ENCODE measurements at places on chromosomes 7 and 10. TPM values are rescaled to one million over a fixed set of nuclear protein-coding genes. Genes with fewer than 3 reads are reported as not detected.

AVPI1 gene
- polyA plus RNA-seq = 6.3 TPM

SEPTIN14 gene
- polyA plus RNA-seq = not detected

SPAM1 gene
- not detected for polyA plus RNA-seq

OGDHL gene
- 25.4 TPM for polyA plus RNA-seq

UFSP1 gene
- polyA plus RNA-seq = 4.5 TPM

C7orf57 gene
- polyA plus RNA-seq = 0.41 TPM

DOCK1 gene
- polyA plus RNA-seq = 15.5 TPM

KIAA1217 gene
- polyA plus RNA-seq = 7.2 TPM

INMT gene
- polyA plus RNA-seq = not detected

OR2A5 gene
- not detected for polyA plus RNA-seq

DNA sequence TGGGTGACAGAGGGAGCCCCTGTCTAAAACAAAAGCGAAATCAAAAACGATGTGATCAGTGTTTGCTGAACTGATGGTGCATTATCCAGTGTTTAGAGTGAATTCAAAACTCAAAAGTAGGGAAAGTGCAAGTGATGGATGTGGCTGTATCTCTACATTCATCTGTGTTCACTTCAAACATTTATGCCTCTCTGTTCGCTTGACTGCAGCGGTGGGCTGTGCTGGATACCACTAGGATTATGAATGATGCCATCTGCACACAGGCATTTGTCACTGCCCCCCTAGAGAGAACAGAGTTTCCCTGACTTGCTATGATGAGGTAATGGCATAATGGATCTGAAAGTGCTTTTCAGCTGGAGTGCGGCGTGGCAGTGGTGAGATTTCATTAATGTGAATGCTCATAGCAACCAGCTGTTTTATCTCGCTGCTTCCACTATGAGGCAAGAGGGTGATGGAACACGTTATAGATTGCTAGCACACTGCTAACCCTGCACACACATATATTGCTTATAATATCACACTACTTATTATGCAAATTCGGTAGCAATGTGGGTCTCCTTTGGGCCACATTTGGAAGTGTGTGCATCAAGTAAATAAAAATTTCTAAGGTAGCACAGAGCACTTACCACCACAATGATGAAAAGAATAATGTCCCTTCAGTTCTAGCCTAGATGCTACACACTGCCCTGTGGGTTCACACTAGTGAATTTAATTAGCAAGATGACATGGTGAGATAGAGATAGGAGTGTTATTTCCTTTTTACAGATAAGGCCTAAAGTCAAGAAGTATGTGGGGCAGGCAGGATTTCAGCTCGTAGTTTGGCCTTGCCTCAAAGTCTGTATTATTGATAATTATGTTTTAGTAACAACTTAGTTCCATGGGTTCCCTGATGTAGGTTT is 164.7 kb downstream of the CAMK1D start:
- no peaks in the 10 kb centered on the region for H3K36me3 ChIP-seq
- no peak overlapping the region for H3K4me3 ChIP-seq
- DNase-seq = peak; percentile 62

DNA sequence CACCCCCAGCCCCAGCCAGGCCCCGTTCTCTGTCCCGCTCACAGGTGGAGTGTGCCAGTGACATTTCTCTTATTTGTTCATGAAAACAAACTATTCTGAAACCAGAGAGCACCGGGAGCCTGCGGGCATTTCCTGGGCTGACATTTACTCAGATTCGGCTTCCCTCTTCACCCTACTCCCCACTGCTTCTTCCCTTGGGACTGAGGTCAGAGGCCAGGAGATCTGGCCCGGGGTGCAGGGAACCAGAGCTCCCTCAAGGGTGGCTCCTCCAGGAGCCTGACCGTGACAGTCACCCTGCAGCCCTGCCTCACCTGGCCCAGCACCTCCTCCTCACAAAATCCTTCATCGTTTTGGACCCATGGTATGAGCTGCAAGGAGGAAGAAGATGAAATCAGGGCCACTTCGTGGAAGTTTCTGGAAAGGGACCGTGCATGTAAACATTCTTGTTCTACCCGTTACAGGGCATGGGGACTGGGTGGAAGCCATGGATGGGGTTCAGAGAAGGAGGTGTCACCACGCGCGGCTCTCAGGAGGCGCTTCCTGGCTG is 12.2 kb downstream of the BHLHA15 start:
- H3K36me3 ChIP-seq = peaks cover 8% of the 10 kb centered on the region
- DNase-seq = no peak
- H3K4me3 ChIP-seq = no peak overlapping the region

DNA sequence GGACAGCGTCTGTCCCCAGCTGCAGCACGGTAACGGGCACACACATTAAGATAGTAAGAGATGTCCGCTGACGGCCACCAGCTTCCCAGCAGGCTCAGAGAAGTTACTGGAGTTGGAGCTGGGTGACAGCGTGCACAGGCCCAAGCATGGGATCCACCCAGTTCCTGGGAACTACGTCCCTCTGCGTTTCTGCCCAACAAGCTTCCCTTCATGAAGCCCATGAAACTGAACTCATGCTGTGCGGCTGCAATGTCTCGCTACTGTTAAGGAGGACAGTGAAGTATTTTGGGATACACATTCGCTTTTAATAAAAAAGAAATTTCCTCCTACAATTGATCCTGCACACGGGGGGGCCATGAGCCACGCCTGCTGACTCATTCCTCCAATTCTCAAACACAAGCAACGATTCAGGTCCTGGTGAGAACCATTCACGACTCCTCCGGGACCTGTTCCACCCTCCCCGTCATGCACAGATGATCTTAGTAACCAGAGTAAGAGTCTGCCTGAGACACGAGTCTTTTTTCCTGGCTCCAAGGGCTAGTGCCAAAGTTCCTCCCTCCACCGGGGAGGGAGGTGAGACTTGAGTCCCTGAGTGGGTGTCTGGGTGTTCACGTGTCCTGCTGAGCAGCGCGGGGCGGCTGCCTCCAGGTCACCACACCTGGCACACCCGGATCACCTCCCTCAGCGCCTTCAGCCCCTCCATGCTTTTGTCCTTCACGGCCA is 2.6 kb downstream of the PSMG3 start:
- no peaks in the 10 kb centered on the region for H3K27me3 ChIP-seq
- H3K36me3 ChIP-seq = peaks cover 8% of the 10 kb centered on the region
- peaks cover 8% of the 10 kb centered on the region for H3K4me1 ChIP-seq
- H3K27ac ChIP-seq = no peak overlapping the region
- no peak overlapping the region for H3K4me3 ChIP-seq

DNA sequence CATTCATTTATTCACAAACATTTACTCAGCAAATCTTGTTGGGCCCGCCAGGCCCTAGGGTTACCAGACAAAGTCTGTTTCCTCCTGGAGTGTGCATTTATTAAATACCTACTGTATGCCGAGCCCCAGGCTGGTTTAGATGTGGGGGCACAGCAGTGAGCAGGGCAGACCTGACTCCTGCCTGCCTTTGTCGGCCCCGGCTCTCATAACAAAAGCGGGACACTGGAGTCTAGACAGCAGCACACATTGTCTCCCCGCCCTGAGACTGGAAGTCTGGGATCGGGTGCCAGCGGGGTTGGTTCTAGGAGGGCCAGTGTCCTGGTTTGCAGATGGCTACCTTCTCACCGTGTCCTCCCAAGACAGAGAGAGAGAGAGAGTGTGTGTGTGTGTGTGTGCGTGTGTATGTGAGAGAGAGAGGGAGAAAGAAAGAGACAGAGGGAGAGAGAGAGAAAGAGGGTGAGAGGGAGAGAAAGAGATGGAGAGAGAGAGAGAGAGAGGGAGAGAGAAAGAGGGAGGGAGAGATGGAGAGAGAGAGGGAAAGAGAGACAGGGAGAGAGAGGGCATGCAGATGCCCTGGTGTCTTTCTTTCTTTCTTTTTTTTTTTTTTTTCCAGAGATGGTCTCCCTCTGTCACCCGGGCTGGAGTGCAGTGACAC is 25.9 kb downstream of the ELFN1 start:
- no peak overlapping the region for H3K4me3 ChIP-seq
- peak; percentile 33 for DNase-seq
- no peaks in the 10 kb centered on the region for H3K36me3 ChIP-seq
- peaks cover 10% of the 10 kb centered on the region for H3K27me3 ChIP-seq
- no peaks in the 10 kb centered on the region for H3K4me1 ChIP-seq

DNA sequence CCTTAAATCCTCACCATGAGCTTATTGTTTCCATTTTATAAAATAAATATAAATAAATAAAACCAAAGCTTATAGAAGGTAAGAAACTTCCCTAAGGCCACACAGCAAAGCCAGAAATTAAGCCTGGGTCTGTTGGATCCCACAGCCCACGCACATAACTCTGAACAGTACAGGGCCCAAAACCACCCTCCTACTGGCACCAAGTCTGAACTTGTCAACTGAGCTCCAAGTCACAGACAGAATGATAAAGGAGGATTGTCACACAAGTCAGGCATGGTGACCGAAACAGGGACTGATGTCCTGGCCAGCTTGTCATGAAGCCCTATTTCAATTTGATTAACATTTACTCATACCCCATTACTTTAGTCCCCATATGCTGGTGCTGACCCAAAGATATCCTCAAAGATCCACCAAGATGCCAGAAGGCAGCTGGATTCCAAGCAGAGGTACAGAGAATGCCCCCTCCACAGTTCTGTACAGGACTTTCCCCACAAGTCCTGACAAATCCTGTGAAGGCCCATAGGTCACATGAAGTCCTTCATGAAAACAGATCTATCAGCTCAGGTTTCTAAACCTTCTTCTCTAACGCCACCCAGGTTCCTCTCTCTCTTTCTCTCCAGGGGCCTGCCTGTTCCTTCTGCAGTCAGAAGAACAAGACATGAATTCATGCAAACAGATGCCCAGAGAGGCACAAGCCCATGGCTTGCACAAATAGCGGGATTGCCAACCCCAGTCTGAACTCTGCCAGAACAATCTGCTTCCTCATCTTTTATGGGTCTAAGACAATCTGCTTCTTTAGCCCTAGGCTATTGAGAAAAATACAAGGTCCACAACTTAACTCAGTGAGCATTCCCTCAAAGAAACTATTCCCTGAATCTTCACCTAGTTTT is 60.9 kb downstream of the GLI3 start:
- H3K36me3 ChIP-seq = no peaks in the 10 kb centered on the region
- peaks cover 79% of the 10 kb centered on the region for H3K27me3 ChIP-seq
- no peak overlapping the region for H3K27ac ChIP-seq
- DNase-seq = no peak
- no peaks in the 10 kb centered on the region for H3K4me1 ChIP-seq

GRCh38 chr7:120993553-120994191 is 5.2 kb downstream of the CPED1 start:
- H3K27ac ChIP-seq = no peak overlapping the region
- H3K4me1 ChIP-seq = peaks cover 35% of the 10 kb centered on the region
- H3K36me3 ChIP-seq = no peaks in the 10 kb centered on the region
- DNase-seq = no peak

DNA sequence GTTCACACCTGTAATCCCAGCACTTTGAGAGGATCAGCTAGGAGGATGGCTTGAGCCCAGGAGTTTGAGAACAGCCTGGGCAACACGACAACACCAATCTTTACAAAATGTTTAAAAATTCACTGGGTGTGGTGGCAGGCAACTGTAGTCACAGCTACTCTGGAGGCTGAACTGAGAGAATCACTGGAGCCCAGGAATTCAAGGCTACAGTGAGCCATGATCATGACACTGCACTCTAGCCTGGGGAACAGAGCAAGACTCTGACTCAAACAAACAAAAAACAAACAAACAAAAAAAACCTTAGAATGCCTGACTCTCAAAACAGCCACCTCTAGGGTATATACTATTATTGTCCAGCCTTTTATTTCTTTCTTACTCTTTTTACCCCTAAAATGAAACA is 56.5 kb upstream of the PAPSS2 start:
- H3K36me3 ChIP-seq = no peaks in the 10 kb centered on the region
- H3K4me1 ChIP-seq = no peaks in the 10 kb centered on the region
- no peak overlapping the region for H3K4me3 ChIP-seq
- H3K27me3 ChIP-seq = no peaks in the 10 kb centered on the region

DNA sequence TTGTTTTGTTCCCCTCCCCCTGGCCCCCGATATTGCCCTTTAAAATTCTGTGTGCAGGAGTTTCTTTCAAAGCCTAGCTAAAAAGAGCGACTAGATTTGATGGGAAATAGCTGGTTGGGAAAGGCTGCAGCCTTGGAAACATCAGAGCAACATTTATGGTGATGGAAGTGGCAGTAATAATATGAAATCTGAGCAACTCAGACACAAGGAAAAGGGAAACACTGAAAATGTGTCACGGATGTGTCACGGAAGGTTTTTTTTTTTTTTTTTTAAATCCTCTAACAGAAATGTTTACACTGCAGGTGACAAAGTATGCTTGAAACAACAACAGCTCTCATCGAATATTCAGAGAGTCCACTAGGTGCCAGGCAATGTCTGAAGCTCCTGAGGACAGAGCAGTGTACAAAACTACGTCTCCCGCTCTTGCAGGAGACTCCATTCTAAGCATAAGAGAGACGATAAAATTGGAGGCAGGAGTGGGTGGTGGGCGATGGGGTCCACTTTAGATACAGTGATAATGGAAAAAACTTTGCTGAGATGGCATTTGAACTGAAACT is 143.0 kb downstream of the RSU1 start:
- H3K27ac ChIP-seq = no peak overlapping the region
- no peak for DNase-seq
- no peaks in the 10 kb centered on the region for H3K4me1 ChIP-seq
- H3K27me3 ChIP-seq = no peaks in the 10 kb centered on the region
- no peaks in the 10 kb centered on the region for H3K36me3 ChIP-seq

DNA sequence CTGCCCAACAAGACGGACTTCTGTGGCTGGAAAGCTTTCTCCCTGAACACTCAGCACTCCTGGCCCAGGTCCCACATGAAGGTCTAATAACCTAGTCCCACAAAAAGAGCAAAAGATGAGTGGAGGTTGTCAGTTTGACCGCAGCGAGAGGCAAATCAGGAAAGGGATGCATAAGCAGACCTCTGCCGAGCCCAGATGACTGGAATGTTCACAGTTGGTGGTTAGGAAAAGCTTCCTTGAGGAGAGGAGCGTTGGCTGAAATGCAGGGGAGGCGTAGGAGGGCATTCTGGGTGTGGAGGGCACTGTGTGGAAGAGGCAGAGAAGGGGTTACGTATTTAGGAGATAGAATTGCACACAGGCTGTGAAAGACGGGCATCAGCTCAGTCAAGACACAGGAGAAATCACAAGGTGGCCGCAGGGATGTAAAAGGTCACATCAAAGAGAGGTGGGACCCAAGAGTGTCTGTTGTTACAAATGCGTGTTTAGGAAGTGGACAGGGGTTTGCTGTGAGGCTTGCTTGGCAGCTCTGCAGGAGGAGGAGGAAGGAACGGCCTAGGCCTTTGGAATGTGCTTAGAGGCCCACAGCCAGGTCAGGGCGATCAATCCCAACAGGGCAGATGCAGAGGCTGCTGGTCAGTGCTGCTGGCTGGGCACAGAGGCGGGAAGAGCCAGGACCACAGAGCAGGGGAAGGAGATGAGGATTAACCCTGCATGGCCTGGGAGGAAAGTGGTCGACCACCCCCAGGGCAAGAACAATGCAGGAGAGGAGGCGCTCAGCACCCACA is 133.5 kb downstream of the VIPR2 start:
- H3K4me3 ChIP-seq = no peak overlapping the region
- no peak for DNase-seq
- no peaks in the 10 kb centered on the region for H3K4me1 ChIP-seq
- no peak overlapping the region for H3K27ac ChIP-seq

DNA sequence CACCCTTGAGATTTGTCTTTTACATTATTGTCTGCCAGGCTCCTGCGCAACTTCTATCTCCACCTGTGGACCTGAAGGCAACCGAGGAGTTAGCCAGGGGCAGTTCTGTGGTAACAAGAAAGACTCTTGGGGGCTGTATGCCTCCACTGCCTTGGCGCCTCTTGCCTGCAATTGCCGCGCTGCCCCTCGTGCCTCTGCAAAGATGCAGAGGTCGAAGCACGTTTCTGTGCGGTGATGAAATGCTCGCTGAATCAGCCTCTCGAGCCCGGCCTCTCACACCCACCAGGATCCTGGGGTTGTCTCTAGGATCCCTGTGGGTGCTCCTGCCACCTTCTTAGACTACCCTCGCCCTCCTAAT is 486 bp upstream of the LHFPL3 start:
- H3K27ac ChIP-seq = no peak overlapping the region
- no peaks in the 10 kb centered on the region for H3K4me1 ChIP-seq
- DNase-seq = no peak
- peak overlapping the region; percentile 57 for H3K4me3 ChIP-seq
- no peaks in the 10 kb centered on the region for H3K36me3 ChIP-seq
